NAMALWA (cell line): ENCODE measurements at places on chromosomes 6 and 20.

- DNase-seq: no peak
Observed at GRCh38 chr20:13336308-13337089, 115.4 kb downstream of the ISM1 start.

GRCh38 chr20:11375335-11375734 lies 542.4 kb upstream of the BTBD3 start:
- DNase-seq: no peak

GRCh38 chr6:140318408-140318807 lies 944.0 kb upstream of the CITED2 start:
- DNase-seq: no peak

DNA sequence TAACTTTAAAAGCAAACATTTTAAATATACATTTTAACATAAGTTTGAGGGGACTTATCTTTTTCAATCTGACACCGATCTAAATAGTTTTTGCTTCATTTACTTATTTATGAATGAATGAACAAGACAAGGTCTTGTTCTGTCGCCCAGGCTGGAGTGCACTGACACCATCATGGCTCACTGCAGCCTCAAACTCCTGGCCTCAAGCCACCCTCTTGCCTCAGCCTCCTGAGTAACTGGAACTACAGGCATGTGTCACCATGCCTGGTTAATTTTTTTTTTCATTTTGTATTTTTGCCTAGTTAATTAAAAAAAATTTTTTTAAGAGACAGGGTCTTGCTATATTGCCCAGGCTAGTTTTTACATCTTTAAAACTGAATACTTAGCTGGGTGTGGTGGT lies 25.4 kb downstream of the FBXO9 start:
- no peak for DNase-seq

- DNase-seq: no peak
Observed at GRCh38 chr6:12785921-12786320, 69.4 kb downstream of the PHACTR1 start.

- DNase-seq: no peak
Observed at GRCh38 chr6:135811644-135812526, 39.6 kb upstream of the PDE7B start.

GRCh38 chr6:27096834-27097511 lies 150.5 kb upstream of the PRSS16 start:
- no peak for DNase-seq

DNA sequence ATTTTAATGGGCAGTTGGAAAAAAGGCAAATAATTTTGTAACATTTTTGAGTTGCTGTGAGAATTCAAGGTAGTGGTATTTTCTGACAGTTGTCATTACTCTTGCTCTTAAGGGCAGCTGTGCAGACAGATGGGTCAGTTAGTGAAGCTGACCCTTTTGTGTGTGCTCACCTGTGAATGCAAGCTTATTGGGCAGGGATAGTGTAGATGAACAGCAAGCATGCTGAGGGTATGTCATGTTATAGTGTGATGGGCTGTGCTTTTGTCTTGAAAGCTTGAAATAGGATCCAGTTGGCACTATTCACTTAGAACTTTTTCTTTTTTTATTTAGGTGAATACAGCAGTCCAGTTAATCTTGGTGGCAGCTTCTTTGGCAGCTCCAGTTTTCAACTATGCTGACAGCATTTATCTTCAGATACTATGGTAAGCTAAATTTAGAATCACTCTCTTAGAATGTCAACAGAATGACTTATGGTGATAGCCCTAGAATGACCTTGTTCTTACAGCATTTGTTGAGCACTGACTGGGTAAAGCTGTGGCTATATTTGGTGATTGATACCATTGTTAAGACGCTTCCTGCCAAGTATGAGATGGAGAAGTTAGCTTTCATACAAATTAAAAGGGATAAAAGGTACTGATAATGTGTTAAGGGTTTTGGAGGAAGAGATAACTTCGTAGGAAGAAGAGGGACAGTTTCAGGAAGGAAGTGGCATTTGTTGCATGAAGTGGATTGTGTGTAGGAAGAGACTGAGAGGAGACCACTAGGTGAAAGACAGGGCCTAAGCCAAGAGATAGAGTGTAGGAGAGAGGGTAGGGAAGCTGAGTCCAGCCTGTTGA lies 19.5 kb downstream of the LRRN4 start:
- DNase-seq: no peak

GRCh38 chr6:147204060-147204785 lies at the start of gene STXBP5:
TSS of gene STXBP5 (plus strand) at chr6:147204417. CDS start at chr6:147204533, 116 bp downstream.
- peak; percentile 62 for DNase-seq

DNA sequence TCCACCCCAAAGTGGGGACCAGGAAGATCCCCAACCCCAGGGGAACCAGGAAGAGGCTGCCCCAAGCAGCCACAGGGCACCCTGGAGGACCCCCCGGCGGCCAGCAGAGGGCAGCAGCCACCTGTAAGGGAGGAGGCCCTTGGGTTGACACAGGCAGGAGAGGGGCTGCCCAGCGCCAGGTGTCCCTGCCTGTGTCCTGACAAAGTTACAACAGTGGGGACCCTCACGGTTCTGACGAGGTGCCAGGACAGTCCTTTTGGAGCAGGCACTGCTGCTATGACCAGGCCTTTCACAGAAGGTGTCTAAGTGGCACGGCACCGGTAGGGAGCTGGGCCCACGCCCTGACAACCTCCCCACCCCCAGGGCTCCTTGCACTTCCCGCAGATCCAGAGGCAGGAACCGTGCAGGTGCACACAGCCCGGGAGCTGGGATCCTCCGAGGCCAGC lies 176.7 kb downstream of the BMP7 start:
- DNase-seq: peak; percentile 80

- DNase-seq: peak; percentile 66
Observed at GRCh38 chr6:64330694-64331307, 695.2 kb downstream of the PHF3 start.

GRCh38 chr6:124738482-124738881 lies 223.8 kb upstream of the RNF217 start:
- DNase-seq: no peak

DNA sequence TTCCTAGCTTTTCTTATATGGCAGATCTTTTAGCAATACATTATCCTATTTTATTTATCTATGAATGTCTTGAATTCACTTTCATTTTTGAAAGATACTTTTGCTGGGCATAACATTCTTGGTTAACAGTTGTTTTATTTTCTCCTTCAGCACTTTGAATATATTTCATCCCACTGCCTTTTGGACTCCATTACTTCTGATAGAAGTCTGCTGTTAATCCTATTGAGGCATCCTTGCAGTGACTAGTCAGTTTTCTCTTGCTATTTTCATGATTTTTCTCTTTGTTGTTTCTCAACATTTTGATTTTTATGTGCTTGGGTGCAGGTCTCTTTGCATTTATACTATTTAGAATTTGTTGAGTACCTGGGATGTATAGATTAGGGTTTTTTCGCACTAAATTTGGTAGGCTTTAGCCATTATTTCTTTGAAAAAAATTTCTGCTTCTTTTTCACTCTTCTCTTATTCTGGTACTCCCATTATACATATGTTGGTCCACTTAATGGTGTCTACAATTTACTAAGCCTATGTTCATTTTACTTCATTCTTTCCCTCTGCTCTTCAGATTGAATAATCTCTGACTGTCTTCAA lies 53.2 kb downstream of the PHACTR3 start:
- no peak for DNase-seq

GRCh38 chr20:22814471-22815205 lies 220.5 kb upstream of the SSTR4 start:
- DNase-seq: no peak

DNA sequence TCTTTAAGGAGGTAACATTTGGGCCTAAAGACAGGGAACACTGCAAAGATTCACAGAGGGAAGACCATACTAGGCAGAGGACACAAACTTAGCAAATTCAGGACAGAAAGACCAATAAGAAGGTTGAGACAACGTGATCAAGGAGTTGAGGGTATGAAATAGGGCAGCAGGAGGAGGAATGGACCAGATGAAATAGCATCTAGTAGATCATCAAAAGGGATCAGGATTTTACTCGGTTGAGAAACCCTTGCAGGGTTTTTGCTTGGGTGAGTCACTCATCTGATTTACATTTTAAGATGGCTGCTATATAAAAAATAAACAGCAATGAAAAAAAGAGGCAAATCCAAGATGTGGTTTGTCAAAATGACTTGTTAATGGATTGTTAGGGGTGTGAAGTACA lies 4.7 kb downstream of the BCLAF1 start:
- DNase-seq: peak; percentile 39
